AG08395 (cell line): ENCODE measurements at places on chromosomes 11 and 22.

GRCh38 chr11:113241636-113242054, 72.7 kb upstream of the TTC12 start:
- no peak for DNase-seq

- no peak for DNase-seq
These were observed 13.8 kb upstream of the IFITM3 start for GRCh38 chr11:334264-334994.

DNA sequence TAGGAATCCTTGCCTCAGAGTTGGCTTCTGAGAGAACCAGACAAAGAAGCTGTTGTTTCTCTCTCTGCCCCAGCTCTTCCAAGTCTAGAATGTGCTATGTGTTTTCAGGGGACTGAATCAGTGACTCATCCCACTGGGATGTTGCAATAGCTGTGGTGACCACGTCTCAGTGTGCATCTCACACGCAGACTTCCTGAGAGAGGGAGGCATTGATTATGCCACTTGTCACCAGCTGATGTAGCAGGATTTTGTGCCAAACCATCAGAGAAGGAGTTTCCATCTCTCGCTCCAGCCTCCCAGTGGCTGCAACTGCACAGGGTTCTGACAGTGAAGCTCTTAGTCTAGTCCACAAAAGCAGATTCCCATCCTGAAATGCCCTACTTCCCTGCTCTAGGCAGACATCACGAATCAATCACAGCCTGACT, 455.8 kb downstream of the MIAT start:
- DNase-seq, result peak; percentile 96

DNA sequence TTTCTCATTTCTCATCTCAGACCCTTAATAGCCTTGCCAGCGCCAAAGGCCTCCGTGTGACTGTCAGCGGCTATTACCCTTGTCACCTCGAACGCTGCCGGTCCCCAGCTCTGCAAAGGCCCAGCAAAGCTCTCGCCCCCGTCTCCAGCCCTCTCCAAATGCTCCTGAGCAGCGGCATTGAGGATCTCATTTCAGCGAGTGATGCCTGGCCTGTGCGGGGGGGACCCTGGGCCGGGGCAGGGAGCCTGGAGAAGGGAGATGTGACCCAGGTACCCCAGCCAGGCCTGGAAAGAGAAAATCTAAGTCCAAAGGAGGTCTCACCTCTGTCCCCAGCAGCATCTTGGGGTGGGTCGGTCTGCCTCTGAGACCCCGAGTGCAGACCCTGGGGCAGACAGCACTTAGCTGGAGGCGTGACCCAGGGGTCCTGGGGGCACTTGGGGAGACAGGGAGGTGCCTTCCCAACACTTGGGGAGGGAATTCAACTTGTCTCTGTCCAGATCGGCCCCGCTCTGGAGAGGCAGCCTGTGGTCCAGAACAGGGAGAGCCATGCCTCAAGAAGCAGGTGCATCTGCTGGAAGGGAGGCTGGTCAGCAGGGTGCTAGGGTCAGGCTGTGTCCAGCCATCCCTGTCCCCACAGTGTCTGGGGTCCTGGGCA, 521.3 kb downstream of the TBC1D22A start:
- DNase-seq, result no peak

GRCh38 chr11:73396985-73397384, 20.8 kb downstream of the RELT start:
- no peak for DNase-seq

DNA sequence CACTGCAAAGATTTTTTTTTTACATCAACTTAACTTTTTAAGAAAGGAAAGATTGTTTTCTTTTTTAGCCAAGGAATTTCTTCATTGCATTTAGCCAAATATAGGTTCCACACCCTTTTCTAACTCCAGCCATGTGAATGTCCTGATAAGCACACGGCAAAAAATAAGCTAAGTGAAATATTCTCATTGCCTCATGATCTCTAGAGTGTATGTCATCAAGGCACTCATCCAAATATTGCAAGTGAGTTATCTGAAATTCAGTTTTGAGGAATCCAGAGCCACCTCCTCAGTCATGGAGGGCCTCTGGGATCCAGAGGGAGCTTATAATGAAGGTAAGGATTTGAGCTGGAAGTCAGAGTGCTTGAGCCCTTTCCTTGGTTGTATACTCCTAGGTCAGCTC, 80.0 kb downstream of the BLID start:
- peak; percentile 47 for DNase-seq

DNA sequence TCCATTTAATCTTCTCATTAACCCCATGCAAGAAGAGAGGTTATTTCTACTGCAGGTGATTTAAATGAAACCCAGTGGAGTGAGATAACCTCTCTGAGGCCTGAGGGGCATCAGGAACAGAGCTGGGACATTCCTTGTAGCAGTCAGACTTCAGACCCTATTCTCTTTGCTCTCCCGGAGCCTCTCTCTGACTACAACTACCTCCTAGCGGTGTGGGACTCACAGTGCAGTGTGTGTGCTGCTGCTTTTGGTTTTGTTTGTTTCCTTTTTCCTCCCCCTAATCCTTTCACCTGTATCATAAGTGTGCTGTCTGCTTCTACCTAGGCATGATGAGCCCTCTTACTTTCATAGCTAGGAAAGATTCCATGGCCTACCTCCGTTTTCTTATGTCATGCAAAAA, 769.6 kb downstream of the NTM start:
- DNase-seq, result no peak

GRCh38 chr22:22867996-22868715, 19.5 kb upstream of the IGLL5 start:
- no peak for DNase-seq

DNA sequence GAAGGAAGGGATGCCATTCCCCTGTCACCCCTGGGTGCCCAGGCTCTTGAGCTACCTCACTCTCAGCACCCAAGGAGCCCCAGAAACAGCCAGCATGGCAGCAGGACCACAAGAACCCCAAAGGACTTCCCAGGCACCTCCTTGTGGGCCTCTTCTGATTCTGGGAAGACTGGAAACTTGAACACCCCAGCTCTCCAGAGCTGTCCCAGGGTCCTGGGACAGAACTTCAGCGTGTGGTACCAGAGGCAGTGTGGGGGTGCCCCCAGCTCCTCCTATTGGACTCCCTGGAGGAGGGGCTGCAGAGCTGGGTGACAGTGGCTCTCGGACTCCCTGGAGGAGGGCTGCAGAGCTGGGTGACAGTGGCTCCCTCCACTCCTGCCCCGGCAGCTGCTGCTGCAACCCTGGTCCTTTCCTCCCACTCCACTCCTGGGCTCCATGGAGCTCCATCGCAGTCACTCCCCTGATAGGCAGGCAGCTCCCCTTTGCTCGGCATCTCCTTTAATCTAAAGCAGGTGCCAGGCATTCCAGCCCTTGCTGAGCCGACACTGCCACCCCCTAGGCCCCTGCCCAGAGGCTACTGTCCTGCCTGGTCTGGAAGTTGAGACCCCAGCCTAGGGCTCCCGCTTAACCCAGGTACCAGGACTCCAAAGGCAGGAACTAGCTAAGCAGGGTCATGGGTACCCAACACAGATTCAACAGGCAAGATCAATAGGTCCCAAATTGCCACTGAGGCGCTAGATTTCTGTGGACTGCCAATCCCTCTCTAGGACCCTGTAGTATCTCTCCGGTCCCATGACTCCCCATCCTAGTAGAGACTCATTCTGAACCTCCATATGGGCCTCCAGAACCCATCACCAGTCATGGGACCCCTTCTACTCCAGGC, 2.7 kb downstream of the BCL9L start:
- no peak for DNase-seq

GRCh38 chr11:3639841-3640240, 2.0 kb downstream of the ART5 start:
- no peak for DNase-seq

- no peak for DNase-seq
These were observed 27.5 kb downstream of the SAA4 start for GRCh38 chr11:18209058-18209457.

GRCh38 chr11:57648801-57649735, 644 bp downstream of the YPEL4 start:
- no peak for DNase-seq

GRCh38 chr11:86558207-86558606, 114.2 kb downstream of the ME3 start:
- DNase-seq, result peak; percentile 23

- DNase-seq, result no peak
These were observed 8.9 kb downstream of the KCNJ11 start for GRCh38 chr11:17379383-17380180.

DNA sequence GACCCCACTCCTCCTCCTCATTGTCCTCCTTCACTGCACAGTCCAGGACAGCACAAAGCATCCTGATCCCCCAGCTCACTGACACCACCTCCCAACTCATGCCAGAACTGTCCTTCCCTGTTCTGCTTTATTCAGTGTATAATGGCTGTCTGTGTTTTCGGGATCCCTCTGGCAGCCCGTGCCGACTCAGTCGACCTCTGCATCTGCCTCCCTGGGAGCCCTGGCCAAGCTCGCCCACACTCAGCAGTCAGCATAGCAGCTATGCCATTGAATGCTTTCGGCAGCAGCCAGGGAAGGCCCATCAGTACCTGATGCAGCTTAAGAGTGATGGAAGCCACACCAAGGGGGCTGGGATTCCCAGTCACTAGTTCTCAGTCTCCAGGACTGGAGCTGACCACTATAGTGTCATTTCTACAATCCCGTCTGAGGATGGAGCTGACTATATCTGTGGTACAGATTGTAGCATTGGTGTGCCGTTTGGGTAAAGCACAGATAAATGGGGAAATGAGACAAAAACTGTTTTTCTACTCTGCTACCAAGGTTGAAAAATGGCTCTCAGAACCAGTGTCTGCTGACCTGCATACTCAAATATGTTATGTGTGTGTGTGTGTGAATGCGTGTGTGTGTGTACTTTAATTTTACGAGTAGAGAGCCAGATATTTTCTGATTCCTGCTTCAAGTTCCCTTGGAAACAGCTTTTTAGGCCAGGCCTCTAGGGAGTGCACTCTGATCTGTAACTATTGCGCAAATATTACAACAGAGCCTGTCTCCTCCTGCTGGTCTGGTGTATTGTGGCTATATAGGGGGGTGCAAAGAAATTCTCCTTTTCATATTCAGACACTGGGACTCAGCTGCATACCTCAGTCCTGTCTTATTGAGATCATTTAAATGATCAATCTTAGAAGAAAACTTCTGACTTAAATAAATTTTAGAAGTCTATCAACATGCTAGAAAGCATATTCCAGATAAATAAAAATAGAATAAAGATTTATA, 78.8 kb upstream of the TOP3B start:
- DNase-seq, result no peak

DNA sequence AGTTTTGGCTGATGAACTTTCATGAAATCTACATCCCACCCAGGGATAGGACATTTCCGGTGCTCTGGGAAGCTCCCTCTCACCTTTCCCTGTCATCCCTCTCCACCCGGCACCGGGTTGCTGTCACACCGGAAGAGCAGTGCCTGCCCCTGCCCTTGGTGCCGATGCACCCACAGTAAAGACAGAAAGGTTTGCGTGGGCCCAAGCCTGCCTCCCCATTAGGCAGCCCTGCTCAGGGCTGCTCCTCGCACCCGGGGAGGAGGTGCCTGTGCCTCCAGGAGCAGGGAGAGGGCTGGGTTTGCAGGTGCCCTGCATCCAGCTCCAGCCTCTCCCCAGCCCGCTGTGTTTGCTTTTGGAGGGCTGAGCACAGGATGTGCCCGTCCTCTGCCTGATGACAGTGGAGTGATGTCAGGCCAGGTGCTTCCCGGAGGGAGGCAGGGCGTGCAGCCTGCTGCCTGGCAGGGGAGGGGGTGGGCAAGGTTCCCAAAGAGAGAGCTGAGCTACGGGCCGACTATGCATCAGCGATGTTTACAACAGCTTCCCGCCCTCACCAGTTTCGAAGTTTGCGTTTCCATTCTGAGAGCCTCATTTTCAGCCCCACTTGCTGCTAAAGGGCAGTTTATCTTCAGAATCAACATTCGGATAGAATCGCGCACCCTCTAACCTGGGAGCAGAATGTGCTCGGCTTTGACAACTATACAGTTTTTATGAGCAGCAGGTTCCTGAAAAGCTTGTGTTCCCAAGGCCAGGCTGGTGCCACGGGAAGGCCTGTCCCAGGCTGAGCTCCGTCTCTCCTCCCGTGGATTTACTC, 83.2 kb upstream of the CLDN5 start:
- DNase-seq, result no peak

DNA sequence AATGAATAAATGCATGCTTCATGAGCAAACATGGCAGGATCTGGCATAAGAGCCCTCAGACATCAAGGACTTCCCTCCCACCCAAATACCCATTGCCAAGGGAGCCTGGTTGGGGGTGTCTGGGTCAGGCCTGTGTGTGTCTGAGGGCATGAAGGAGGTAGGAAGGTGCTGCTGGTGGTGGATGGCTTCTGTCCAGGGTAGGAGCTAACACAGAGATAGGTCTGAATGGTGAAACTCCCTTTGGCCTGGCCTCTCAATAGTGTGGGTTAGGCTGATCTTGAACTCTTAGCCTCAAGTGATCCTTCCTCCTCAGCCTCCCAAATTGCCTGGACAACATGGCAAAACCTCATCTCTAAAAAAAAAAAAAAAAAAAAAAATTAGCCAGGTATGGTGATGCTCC, 2.8 kb downstream of the AMPD3 start:
- DNase-seq, result no peak

GRCh38 chr11:73536961-73537360, 61.0 kb downstream of the FAM168A start:
- no peak for DNase-seq

DNA sequence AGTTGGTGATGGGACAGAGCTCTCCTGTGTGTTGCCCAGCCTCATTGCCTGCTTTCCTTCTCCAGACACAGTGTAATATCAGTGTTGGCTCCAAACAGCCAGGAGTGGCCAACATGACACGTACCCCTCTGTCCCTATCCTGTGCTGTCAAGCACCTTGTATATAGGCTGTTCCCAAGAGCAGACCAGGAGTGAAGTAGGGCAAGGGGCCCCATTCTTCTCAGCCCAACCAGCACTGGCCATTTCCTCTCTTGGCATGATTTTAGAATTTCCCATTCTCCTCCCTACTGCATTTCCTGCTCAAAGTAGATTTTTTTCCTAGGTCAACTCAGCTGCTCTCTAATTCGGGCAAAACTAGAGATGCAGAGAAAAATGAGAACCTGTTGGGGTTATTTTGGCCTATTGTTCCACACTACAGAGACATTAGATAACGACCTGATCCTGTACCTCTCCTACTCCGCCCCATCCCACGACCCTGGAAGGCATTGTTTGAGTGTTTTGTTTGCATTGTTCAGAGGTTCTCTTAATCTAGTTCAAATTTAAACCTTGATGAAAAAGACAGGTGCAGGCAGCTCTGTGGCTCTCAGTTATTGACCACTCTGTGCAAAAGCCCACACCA, 95.6 kb downstream of the RASSF10 start:
- DNase-seq, result no peak
